ENCODE measurements at places on chromosomes 5 and 9.

GRCh38 chr5:73104326-73104725, 16.0 kb upstream of the TMEM171 start:
- DNase-seq = no peak
- H3K4me3 ChIP-seq = no peak overlapping the region

- H3K36me3 ChIP-seq = no peaks in the 10 kb centered on the region
- H3K27me3 ChIP-seq = no peaks in the 10 kb centered on the region
Measured at GRCh38 chr9:16689351-16689938, 181.0 kb downstream of the BNC2 start.

- DNase-seq = no peak
- no peak overlapping the region for H3K27ac ChIP-seq
- H3K27me3 ChIP-seq = no peaks in the 10 kb centered on the region
- H3K36me3 ChIP-seq = no peaks in the 10 kb centered on the region
- H3K4me1 ChIP-seq = no peaks in the 10 kb centered on the region
Measured at GRCh38 chr5:1406681-1407640, 38.3 kb downstream of the SLC6A3 start.

DNA sequence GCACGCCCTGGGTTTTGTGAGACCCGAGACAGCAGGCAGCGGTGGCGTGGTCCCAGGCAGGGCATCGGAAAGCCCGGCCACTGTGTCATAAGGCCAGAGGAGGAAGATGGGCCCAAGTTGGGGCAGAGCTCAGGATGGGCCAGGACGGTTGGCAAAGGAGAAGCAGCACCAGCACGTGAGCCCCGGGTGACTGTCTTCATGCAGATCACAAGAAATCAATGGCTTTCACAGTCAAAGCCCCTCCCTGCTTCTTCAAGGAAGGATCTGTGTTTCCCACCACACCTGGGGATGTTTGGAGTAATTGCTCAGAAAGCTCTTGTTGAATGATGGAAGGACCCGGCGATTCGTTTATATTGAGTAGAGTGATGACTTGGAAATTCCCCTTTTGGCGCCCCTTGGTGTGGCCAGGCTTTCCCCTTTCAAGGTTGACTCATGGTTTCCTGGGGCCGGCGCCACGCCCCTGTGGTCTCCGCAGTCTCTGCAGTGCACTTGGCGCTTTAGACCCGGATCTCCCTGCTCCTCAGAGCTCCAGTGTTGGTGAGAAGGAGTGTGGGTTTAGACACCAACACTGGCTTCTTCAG, 52.1 kb downstream of the IL31RA start:
- H3K36me3 ChIP-seq = no peaks in the 10 kb centered on the region
- H3K27ac ChIP-seq = no peak overlapping the region
- no peak overlapping the region for H3K4me3 ChIP-seq

GRCh38 chr5:104062621-104063377, 500.2 kb upstream of the NUDT12 start:
- no peaks in the 10 kb centered on the region for H3K4me1 ChIP-seq
- no peaks in the 10 kb centered on the region for H3K27me3 ChIP-seq
- H3K36me3 ChIP-seq = no peaks in the 10 kb centered on the region
- H3K27ac ChIP-seq = no peak overlapping the region
- H3K4me3 ChIP-seq = no peak overlapping the region
- no peak for DNase-seq

- no peaks in the 10 kb centered on the region for H3K27me3 ChIP-seq
- H3K4me1 ChIP-seq = peaks cover 36% of the 10 kb centered on the region
- peak; percentile 27 for DNase-seq
- peak overlapping the region; percentile 51 for H3K27ac ChIP-seq
- no peaks in the 10 kb centered on the region for H3K36me3 ChIP-seq
Measured at GRCh38 chr5:138974227-138975063, 99.3 kb upstream of the LRRTM2 start.
